Stimulated activated CD4-positive, alpha-beta T cell treated with anti-CD3 and anti-CD28 coated beads, Interleukin-1b, Interleukin-23, amount 100 ng/mL, for 48 hours (primary cell): ENCODE measurements at places on chromosomes 1 and 21.

- DNase-seq = no peak
These were observed 21.2 kb downstream of the TP73 start for GRCh38 chr1:3673381-3674099.

DNA sequence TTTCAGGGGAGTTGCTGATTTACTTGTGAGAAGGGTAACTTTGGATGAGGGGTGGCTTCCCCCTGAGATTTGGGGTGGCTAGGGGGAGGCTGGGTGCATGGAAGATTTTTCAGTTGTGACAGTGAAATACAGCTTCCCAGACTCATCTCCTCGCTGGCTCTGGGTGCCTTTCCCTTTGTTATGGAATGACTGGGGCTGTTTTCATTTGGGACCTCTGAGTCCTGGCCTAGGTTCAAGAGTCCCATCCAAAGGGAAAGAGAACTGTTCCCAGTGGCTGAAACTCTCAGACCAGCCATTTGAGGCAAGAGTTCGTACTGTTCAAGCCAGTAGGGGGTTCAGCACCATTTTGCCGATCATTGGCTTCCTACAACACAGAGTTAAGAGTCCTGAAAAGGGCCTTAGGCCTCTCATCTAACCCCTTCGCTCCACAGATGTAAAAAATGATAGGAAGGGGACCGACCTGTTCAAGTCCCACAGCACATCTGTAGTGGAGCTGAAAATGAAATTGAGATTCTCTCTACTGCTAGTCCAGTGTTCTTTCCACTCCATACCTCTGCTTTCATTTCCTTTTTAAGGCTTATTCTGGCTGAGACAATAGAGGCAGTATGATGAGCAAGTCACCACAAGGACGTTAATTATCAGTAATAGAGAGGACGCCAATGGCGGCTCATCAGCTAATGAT is 958 bp downstream of the DDR2 start:
- no peak for DNase-seq

DNA sequence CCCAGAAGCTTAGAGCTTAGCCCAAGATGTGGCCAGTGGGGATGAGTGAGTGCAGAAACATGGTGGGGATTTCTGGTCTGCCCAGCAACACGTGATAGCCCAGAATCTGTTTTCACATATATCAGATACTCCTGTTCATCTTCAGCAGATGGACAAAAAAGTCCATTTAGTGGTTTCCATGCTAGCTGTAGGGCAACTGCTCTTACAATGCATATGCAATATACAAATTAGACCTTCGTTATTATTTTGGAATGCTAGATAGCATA is 96.9 kb upstream of the SGIP1 start:
- no peak for DNase-seq

GRCh38 chr1:244758708-244759107 is 76.8 kb upstream of the COX20 start:
- DNase-seq = no peak

DNA sequence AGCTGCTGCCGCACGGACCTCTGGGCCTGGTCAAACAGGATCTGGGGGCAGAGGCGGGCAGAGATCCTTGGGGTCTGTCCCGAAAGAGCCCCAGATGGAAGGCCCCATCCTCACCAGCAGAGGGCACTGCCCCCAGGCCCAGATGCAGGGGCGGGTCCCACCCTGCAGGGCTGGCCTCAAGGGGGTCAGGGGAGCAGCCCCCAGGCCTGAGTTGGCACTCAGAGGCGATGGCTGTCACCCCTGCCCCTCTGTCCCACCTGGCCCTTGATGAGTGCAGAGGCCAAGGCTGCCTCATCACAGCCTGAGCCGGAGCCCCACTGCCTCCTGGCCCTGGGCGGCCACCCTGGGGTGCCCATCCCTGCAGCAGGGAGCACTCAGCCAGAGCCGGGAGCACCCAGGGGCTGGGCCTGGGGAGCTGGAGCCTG is 5.7 kb downstream of the ACAP3 start:
- no peak for DNase-seq

DNA sequence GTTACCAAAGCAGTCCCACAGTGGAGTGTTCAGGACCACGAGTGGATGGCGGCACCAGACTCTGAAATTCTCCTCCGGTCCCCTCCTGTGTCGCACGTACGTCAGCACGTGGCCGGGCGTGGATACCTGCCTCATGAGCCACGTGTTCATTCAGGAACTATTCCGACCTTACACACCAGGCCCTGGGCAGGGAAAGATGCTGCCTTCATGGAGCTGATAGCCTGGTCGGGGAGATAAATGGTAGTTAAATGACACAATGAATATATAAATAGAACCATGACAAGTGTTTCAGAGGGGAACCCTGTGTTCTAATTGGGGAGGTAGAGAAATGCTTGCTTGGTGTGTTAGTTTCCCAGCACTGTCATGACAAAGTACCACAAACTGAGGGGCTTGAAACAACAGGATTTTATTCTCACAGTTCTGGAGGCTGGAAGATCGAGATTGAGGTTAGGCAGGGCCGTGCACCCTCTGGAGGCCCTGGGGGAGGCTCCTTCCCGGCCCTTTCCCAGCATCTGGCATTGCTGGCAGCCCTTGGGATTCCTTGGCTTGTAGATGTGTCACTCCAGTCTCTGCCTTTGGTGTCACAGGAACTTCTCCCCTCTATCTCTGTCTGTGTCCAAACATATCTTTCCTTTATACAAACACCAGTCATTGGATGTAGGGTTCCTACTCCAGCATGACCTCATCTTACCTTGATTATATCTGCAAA is 28.9 kb upstream of the GPR137B start:
- DNase-seq = no peak

DNA sequence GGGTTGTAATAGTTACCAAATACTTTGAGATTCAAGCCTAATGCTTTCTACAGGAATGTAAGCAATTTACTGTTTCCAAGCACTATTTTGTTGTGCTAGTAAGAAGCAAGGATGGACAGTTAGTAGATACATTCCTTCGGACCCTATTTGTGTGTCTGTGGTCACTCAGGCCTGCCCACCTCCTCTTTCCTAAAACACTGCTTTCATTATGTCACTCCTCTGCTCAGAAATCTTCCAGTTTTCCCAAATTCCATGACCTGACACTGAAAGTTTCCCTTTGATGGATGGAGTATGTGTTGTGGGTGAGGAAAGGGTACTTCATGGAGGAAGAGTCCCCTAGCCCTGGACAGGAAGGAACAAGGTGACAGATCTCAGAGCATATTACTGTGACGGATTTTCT is 141.1 kb downstream of the DISP1 start:
- DNase-seq = no peak

GRCh38 chr1:50476800-50477199 is 53.6 kb upstream of the DMRTA2 start:
- DNase-seq = no peak

DNA sequence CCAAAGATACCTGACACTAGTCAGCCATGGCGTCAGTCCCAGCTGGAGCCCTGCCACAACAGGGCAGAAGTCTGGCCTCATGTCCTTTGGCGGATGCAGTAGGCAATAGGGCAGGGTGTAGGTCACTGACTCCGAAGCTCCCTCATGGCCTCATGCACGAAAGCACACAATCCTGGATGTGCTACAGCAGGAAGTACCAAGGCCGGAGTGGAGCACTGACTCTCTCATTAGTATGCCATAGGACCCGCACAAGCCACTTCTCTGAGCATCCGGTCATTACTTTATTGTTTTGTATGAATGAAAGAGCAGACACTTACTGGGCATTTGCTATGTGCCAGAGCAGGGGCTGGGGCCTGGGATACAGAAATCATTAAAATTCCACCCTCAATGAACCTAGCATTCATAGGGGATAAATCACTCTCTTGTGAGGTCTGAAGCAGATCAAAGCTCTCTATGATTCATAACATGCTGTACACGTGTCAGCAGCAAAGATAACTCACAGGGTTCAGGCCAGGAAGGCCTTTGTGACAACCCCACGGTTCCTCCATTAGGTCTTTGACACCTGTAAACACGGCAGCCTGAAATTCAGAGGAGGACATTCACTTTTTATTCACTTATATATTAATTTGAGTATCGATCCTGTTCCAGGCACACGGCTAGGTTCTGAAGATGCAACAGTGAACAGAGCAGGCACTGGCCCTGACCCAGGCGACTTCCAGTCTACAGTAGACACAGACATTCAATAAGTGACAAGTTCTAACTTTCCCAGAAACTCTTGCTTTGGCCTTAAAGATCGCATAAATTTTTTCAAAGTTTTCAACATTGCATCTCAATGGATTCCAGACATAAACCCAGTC is 357.9 kb upstream of the USP24 start:
- no peak for DNase-seq

DNA sequence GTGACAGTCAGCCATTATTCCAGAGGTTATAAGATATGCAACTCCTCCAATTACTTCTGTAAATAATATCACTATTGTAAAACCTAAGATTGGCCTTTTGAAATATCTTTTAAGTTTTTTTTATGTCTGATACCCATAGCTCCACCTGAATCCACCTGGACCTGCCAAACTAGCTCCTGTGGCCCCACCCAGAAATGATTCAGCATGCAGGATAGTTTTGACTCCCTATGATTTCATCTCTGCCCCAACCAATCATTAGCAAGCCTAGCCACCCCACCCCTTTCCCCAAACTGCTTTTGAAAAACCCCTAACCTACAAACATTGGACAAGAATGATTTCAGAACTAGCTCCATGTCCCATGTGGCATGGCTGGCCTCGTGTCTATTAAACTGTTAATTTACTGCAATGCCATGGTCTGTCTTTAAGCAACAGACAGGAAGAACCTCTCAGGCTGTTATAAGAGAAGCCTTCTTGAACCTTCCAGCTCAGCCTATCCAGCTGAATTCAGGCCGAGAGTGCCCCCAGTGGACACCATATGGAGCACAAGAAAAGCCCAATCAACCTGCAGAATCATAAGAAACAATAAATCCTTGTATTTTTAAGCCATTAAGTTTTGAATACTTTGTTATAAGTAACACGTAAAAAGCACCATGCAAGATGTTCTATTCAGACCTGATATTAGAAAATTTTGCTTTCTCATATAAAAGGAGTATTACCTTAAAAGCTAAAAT is 263.0 kb upstream of the ZRANB2 start:
- no peak for DNase-seq

DNA sequence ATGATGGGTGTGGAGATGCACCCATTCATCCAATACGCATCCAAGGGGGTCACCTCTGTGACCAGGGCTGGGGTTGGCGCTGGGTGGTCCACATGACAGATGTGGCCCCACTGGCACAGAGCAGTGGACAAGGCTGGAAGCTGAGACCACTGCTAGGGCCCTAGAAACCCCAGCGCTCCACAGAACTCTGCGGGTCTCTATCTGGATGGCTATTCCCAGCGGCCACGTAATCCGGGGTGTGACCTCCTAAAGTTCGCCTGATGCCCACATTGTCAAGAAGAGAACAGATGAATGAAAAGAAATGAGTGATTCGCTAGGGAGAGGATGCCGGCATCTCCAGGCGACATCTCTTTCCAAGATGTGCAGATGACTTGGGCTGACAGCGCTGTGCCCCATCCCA is 55.2 kb downstream of the PRDM15 start:
- DNase-seq = no peak

DNA sequence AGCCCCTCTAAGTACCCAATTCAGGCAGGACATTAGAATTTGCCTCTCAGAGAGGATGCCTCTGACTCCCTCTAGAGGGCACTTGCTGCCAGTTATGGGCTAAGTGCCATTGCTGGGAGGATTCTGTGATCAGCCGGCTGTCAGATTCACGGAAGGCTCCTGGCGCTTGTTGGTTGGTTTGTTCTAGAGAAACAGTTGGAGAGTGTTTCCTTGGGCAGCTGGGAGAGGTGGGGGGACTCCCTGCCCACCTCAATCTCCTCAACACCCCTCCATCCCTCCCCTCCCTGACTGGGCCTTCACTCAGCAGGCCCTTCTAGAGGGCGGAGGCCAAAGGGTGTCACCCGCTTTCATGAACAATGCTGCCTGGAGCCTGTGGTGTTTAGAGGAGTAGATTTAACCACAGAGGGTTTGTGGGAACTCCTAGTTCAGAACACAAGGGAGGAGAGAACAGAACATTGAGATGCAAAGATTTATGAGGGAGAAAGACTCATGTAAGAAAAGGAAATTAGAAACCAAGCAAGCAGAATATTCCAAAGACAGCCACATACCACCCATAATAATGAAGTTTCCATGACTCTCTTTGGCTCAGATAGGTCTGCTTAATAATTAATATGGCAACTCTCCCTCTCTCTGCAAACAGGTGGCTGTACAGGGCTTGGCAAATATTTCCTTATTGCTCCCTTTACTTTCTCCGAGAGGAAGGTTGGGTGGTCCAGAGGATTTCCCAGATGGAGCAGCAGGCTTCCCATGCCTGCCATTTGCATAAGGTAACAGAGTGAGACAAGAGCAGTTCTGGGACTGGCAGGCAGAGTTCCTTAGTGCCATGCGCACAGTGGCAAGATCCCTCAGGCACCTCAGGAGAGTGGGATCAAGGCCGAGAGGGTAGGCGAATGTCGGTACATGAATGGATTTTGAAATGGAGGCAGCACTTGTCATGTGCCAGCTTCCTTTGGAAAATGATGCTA is 30.0 kb upstream of the ACP6 start:
- peak; percentile 52 for DNase-seq

- no peak for DNase-seq
These were observed 55.6 kb downstream of the TNR start for GRCh38 chr1:175687622-175688415.

GRCh38 chr1:186899977-186900376 is 71.2 kb downstream of the PLA2G4A start:
- DNase-seq = no peak

- no peak for DNase-seq
These were observed 1.7 kb upstream of the SPRR2B start for GRCh38 chr1:153072806-153073726.

DNA sequence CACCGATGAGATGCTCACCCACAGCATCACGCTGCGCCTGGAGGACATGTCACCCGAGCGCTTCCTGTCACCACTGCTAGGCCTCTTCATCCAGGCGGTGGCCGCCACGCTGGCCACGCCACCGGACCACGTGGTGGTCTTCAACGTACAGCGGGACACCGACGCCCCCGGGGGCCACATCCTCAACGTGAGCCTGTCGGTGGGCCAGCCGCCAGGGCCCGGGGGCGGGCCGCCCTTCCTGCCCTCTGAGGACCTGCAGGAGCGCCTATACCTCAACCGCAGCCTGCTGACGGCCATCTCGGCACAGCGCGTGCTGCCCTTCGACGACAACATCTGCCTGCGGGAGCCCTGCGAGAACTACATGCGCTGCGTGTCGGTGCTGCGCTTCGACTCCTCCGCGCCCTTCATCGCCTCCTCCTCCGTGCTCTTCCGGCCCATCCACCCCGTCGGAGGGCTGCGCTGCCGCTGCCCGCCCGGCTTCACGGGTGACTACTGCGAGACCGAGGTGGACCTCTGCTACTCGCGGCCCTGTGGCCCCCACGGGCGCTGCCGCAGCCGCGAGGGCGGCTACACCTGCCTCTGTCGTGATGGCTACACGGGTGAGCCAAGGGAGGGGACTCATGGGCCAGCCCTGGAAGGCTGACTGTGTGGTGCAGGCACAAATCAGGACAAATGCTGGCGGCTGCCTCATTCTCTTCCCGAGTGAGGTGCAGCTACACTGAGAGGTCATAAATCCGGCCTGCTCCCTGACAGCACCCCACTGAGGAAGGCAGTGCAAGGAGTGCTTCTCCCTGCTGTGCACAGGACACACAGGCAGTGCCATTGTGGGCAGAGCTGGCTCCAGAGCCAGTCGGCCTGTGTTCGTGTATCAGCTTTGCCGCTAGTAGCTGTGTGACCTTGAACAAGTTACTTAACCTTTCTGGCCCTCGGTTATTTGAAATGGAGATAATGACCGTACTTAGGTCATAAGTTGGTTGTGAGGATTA is 9.4 kb downstream of the CELSR2 start:
- DNase-seq = no peak
